ENCODE measurements at places on chromosomes 13 and 19.

DNA sequence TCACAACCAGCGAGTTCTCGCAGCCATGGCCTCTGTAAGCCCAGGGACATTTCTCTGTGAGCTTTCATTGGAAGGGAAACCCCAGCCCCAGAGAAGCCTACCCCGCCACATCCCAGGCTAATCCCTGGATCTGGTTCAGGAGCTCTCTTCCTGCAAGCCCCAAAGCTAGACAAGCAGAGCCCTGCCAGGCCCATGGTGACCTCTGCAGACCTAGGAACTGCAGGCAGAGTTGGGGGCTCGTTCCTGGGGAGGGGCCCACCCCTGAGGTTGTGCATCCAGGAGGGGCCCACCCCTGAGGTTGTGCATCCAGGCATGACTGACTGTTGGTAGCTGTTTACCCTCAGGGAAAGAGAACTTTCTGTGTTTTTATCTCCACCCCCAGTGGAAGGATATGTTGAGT, 21.7 kb downstream of the KCTD15 start:
- DNase-seq: no peak

GRCh38 chr19:42280815-42281145, 11.7 kb downstream of the CIC start:
- no peak for DNase-seq

- DNase-seq: no peak
Measured at GRCh38 chr19:17081672-17082630, 6.4 kb downstream of the MYO9B start.

- DNase-seq: no peak
Measured at GRCh38 chr13:80276371-80277289, 64.3 kb downstream of the SPRY2 start.

Data from naive thymus-derived CD4-positive, alpha-beta T cell (primary cell).